Psoas muscle (tissue), 8 donors: ENCODE measurements at places on chromosomes 11 and 22. TPM values are rescaled to one million over a fixed set of nuclear protein-coding genes. Genes with fewer than 3 reads are reported as not detected.

DNA sequence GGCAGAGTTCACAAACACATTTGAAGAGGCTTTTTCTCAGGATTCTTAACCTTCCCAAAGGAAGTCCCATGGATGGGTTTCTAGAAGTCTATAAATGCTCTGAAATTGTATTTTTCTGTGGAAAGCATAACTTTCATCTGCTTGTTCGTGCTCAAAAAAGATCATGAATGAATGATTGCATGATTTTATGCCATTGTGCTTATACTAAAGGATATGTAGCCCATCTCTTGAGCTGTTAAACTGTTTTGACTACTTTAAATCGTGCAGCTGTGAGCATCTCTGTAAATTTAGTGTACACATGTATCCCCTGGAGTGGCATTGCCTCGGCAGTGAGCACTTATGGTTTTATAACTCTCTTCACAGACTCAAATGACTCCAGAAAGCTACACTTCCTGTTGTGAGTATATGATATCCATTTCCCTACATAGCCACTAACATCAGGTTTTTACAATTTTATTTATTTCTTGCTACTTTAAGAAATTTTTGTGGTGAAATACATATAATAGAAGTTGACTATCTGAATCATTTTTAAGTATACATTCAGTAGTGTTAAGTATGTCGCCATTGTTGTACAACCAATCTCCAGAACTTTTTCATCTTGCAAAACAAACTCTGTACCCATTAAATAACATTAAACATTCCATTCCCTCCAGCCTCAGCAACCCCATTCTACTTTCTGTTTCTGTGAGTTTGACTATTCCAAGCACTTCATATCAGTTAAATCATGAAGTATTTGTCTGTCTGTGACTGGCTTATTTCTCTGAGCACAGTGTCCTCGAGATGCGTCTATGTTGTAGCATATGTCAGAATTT lies 8.0 kb downstream of the NEAT1 start:
- DNase-seq: no peak

DNA sequence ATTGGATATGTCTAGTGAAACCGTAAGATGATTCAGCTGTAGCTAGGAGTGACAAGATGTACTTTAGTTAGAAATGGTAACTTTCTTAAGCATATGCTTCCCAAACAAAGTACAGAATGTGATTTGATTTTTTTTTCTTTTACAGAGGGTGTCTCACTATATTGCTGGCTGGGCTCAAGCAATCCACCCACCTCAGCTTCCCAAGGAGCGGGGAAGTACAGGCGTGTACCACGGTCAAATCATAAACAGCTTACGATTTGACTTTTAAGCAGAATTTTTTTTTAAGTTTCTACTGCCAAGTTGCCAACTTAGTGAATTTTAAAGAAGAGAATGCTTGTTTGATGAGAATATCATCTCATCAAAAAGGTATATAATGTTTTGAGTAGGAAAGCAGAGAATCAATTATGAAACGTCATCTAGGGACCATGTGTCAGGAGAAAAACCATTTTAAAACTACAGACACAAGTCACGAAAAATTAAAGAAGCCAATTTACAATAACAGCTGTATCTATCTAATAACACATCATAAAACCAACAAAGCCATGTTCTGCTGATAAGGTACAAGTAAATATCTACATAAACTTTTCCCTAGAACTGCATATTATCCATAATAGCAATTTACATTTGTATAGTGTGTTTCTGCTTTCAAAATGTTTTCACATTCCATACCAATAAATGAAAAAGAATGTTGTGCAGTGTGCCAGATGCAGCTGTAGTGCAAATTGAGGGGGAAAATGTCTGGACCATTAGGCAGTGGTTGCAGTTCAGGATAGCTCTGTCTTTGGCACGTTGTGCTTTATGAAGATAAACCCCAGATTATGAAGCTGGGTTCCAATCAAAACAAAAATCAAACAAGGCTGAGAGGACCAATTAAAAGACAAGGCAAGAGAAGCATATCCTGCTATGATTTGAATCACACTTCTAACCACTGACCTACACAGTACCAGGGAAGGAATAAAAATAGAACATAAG lies 33.7 kb upstream of the USP47 start:
- no peak for DNase-seq

GRCh38 chr11:60959431-60959830 lies 7.5 kb upstream of the SLC15A3 start:
- no peak for DNase-seq

PGA5 gene
- total RNA-seq: not detected

ALG8 gene
- 9.1 TPM for total RNA-seq

MIEF1 gene
- 9.7 TPM for total RNA-seq

DNA sequence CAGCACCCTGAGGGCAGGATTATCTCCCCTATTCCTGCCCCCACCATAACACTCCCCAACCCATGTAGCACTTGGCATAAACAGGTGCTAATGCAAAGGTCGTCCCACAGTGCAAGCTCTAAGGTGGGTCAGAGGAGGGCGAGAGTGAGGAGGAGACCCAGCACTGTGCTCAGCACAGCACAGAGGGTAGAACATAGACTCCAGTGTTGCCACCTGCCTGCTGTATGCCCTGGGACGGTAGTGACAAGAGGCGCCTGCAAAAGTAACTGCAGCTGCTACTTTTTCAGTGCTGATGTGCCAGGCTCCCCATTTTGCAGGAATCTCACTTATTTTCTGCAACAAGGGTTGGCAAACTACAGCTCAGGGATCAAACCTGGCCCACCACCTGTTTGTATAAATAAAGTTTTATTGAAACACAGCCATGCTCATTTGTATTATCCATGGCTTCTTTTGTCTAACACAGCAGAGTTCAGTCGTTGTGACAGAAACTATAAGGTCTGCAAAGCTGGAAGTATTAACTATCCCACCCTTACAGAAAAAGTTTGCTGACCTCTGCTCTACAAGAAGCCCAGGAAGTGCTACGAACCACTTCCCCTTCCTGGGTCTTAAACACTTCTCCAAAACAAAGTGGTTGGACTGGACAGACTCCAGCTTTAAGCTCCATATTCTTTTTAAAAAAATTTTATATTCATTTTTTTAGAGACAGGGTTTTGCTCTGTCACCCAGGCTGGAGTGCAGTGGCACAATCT lies 16.9 kb upstream of the CDC42BPG start:
- DNase-seq: no peak

- DNase-seq: no peak
Measured at GRCh38 chr11:10763766-10764165, 12.7 kb downstream of the CTR9 start.

- DNase-seq: no peak
Measured at GRCh38 chr11:86386746-86387145, 12.1 kb downstream of the CCDC81 start.

MYH9 gene
- 214 TPM for total RNA-seq

ART1 gene
- 33.0 TPM for total RNA-seq

DNA sequence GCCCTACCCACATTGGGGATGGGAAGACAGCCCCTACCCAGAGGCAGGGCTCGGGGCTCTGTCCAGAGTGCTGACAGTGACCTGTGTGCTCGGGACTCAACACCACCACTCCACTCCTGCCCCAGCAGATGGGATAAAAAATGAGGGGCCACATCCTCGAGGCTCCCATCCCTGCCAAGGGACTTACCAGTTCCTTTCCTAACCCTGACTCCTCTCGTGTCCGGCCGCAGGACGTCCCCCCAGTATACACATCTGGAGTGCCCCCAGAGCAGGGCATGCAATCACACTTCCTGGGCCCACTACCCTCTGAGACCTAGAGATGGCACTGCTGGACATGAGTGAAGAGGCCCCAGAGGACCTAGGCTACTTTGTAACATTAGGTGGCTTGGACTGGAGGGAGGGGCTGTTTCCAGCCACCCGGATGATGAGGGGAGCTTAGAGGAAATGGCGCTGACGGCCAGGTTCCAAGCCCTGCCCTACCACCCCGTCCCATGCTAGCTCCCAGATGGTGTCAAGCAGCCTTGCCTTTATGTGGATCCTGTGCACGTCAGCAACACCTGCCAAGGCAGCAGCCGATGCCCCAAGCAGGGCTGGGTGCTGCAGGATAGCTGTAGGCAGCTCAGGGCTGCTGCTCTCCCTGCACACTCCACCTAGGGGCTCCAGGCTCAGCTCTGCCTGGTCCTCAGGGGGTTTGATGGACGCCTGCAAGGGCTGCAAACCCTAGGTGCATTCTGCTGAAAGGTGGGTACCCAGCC lies 86.6 kb downstream of the DGCR2 start:
- no peak for DNase-seq

MMP3 gene
- 0.17 TPM for total RNA-seq

LRRC56 gene
- total RNA-seq: 0.84 TPM

PTPRJ gene
- 2.6 TPM for total RNA-seq

GRAP2 gene
- 0.88 TPM for total RNA-seq

CADM1 gene
- 9.5 TPM for total RNA-seq

AQP11 gene
- 0.40 TPM for total RNA-seq

GRCh38 chr11:103789952-103790351 lies 246.5 kb upstream of the DDI1 start:
- no peak for DNase-seq

DNA sequence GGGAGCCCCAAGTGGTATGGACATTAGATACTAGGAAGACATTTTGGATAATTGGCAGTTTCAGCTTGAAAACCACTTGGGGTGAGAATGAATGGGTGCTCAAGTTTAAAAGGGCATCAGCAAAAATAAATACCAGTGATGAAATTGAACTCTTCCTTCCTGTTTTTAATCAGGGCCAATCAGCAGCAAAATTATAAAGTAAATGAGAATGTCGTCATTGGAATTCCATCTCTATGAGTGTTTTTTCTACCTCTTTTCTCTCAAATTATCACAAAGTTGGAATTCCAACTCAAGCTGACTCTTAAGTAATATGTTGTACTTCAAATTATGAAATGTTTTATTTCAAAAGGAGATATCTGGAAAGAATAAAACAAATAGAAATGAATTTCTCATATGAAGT lies 730.6 kb downstream of the METTL15 start:
- DNase-seq: no peak

OVOL1 gene
- total RNA-seq: not detected

KIF18A gene
- total RNA-seq: 0.46 TPM

DNA sequence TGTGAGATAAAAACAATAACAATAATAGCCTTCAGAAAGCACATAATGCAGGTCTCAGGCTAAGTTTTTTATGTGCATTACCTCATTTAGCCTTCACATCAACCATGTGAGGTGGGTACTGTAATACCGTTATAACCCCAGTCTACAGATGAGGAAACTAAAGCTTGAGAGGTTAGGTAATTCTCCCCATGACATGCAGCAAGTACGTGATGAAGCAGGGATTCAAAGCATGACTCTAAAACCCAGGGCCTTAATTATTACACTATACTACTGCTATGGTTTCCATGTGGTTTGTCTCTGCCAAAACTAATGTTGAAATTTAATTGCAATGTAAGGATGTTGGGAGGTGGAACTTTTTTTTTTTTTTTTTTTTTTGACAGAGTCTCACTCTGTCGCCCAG lies 37.7 kb upstream of the FDX1 start:
- DNase-seq: no peak

DNA sequence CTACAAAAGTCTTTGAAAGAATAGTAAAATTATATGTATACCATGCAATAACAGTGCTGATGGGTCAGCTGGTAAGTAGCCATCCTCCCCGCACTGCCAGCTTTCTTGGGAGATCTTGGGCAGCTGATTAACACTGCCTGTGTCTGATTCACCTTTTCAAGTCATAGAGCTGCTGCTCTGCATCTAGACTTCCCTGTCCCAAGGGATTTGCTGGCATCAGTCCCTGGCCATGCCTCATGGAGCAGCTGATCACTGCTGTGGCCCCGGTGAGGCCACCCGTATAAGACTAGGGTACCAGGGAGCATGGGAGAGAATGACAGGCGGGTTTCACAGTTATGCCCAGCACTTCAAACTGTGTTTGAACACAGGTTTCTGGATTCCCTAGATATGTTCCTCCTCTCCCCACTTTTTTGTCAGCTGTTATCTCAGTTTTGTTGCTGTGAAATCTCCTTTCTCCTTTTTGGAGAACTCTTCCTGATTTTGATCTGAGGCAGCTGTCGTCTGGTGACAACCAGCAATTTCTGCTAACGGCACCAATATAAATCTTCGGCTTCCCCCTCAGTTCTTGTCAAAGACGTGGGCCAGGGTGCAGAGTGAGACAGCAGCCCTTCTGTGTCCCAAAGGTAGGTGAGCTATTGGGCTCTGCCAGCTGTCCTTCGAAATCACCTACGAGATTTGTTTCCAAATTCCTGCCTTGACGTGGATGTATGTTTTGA lies 438.9 kb downstream of the NTM start:
- no peak for DNase-seq
